ENCODE measurements at places on chromosomes 3 and 15. TPM values are rescaled to one million over a fixed set of nuclear protein-coding genes. Genes with fewer than 3 reads are reported as not detected.

Gene ANKUB1
- total RNA-seq, result not detected

Gene RBMS3
- 1.6 TPM for total RNA-seq

Gene STARD9
- total RNA-seq, result 3.8 TPM

Gene RAB8B
- total RNA-seq, result 109 TPM

Gene CCR9
- not detected for total RNA-seq

Gene LMAN1L
- total RNA-seq, result not detected

Gene PRTG
- total RNA-seq, result not detected

Gene HCLS1
- total RNA-seq, result 249 TPM

Gene FILIP1L
- 0.10 TPM for total RNA-seq

Gene CHRNA3
- not detected for total RNA-seq

Gene UQCC5
- 13.3 TPM for total RNA-seq

Gene EXD1
- not detected for total RNA-seq

Gene CFAP44
- 2.9 TPM for total RNA-seq

Gene SAMMSON
- not detected for total RNA-seq

Gene C15orf62
- 0.39 TPM for total RNA-seq

Gene TRAIP
- total RNA-seq, result 25.3 TPM

Measured in activated CD4-positive, alpha-beta memory T cell treated with anti-CD3 and anti-CD28 coated beads for 36 hours (primary cell).